ENCODE measurements at places on chromosomes 12 and 14.

DNA sequence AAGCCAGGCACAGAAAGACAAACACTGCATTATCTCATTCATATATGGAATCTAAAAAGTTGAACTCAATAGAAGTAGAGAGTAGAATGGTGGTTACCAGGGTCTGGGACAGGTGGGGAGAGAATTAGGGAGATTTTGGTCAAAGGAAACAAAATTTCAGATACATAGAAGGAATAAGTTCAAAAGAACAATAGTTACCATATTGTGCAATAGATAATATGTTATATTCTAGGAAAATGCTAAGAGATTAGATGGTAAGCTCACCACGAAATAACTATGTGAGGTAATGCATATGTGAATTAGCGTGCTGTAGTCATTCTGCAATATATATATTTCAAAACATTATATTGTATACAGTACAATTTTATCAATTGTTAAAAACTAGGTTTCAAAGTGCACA, 442.5 kb downstream of the KCNH5 start:
- no peak for DNase-seq

DNA sequence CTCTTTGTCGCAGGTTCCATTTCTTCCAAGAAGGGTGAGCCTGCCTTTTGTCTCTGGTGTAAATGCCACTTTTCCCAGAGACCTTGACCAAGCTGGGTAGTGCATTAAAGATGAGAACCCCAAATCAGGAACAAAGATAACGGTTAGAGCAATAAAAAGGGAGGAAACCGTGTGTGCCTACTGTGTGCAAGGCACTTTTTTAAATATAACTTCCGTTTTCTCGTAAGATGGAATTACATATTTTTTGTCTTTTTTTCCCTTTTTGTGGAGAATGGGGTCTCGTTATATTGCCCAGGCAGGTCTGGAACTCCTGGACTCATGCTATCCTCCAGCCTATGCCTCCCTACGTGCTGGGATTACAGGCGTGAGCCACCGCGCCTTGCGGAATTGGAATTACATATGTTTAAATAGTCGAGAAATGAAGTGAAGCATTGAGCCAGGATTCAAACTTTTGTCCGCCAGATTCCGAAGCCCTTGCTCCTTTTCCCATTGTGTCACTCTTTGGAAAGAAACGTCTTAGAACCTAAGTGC, 506 bp upstream of the NABP2 start:
- no peak for DNase-seq

GRCh38 chr14:94395888-94396574, 7.6 kb upstream of the SERPINA1 start:
- DNase-seq: no peak

DNA sequence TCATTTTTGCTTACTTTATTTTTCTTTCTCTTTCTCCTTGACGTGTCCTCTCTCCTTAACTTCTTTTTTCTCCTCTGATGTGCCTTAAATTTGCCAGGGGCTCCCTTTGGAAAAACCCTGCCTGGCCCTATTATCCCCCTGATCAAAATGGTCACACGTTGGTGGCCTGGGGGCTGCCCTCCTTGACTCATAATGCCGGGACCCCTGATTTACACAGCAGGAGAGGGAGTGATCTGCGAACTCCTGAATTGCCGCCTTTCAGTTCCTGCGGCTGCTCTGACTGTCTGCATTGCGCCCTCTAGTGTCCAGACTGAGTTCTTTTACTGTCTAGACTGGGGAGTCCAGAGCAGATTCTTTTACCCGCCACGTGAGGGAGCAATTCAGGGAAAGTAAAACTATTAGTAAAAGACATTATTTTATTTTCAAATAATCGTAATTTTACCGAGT, 44.8 kb upstream of the GZMB start:
- peak; percentile 88 for DNase-seq

- DNase-seq: no peak
Observed at GRCh38 chr12:14315501-14315900, 50.0 kb upstream of the ATF7IP start.

DNA sequence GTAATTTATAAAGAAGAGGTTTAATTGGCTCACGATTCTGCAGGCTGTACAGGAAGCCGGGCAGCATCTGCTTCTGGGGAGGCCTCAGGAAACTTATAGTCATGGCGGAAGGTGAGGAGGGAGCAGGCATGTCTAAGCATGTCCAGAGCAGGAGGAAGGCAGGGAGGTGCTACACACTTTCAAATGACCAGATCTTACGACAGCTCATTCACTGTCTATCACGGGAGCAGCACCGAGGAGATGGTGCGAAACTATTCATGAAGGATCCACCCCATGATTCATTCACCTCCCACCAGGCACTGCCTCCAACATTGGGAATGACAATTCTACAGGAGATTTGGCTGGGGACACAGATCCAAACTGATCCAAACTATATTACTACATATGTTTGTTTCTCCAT, 10.0 kb downstream of the SFSWAP start:
- no peak for DNase-seq

GRCh38 chr12:46276756-46277155, 7.9 kb upstream of the SLC38A1 start:
- no peak for DNase-seq

DNA sequence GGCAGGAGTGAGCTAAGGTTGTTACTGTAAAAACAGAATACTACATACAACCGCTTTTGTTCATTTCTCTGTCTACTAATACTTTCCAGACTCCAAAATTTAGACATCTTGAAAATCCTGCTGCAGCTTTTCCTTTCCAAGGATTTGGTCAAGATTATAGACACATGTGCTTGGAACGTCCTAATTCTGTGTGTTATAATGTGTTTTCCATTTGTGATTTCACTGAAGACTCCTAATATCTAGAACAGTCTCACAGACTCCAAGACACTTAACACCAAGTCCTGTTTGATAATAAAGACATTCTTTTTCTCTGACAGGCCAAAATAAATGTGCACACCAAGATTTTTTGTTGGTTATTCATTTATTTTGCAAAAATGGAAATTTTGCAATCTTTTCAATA, 41.8 kb upstream of the TMTC2 start:
- no peak for DNase-seq

DNA sequence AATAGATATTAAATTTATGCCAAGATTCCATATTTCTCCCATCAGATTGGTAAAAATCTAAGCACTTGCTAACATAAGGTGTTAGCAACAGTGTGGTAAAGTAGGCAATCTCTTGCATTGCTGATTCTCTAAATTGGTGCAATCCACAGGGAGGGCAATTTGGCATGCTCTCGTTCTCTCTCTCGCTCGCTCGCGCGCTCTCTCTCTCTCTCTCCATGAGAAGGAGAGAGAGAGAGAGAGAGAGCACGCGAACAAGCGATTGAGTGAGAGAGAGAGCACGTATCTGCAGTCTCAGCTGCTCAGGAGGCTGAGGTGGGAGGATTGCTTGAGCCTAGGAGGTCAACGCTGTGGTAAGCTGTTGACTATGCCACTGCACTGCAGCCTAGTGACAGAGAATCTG, 25.9 kb downstream of the PSEN1 start:
- DNase-seq: no peak

DNA sequence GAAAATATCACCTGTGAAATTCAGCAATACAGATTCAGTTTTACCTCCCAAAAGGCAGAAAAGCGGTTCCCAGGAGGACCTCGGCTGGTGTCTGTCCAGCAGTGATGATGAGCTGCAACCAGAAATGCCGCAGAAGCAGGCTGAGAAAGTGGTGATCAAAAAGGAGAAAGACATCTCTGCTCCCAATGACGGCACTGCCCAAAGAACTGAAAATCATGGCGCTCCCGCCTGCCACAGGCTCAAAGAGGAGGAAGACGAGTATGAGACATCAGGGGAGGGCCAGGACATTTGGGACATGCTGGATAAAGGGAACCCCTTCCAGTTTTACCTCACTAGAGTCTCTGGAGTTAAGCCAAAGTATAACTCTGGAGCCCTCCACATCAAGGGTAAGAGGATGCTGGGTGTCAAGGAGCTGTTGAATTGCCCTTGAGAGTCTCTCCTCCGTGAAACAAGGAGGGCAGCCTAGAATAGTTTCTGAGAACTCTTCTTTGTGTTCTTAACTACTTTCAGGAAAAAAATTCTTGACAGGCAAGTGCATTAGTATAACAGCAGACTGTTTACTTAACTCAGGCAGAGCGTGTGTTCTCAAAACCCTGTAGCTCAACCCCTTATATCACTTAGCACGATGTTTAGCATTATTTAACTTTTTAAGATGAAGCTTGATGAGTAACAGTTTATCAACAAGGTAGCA, 7.7 kb downstream of the TDP1 start:
- DNase-seq: no peak

DNA sequence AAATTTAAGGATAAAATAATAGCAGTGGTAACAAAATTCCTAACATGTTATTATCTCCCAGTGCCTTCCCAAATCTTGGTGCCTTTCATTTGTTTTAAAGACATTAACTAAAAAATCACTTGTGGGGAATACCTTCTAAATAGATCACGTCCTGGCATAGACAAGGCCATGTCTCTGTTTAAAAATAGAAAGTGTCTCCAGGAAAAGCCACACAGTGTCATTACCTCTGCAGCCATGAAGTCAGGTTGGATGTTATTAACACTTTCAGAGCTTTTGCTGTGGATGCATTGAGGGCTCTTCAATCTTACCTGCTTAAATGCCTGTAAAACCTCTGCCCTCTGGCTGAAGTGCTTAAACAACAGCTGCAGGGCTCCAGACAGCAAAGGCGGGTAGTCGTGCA, 211.1 kb downstream of the ITPR2 start:
- DNase-seq: no peak

GRCh38 chr12:124678421-124678893, 111.0 kb upstream of the NCOR2 start:
- DNase-seq: peak; percentile 55

DNA sequence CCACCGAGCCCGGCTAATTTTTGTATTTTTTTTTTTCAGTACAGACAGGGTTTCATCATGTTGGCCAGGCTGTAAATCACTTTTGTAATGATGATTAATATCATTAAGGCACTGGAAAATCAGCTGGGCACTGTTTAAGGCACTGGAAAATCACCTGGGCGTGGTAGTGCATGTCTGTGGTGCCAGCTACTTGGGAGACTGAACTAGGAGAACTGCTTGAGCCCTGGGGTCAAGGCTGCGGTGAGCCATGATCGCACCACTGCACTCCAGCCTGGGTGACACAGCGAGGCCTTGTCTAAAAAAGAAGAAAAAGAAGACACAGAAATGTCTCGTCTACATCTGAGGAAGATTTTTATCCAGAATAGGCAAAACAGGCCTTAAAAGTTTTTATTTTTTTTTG, 12.7 kb downstream of the SLC11A2 start:
- no peak for DNase-seq

DNA sequence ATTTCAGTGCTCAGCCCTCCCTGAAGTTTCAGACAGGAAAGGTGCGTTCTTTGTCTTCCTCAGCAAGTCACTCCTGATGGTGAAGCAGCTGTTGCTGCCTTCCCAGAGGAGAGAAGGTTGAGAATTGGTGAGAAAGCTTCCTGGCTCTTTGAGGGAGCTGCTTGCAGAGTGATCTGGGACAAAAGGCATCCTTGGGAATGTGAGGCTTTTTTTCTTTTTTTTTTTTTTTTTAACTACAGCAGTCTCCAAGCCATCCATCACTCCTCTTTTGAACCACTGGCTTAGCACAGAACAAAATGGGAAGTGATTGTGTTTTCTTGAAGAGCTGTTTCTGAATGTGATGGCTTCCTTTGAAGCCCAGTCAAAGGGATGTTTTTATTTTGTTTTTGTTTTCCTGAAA, 120.4 kb upstream of the LRIG3 start:
- DNase-seq: peak; percentile 24

DNA sequence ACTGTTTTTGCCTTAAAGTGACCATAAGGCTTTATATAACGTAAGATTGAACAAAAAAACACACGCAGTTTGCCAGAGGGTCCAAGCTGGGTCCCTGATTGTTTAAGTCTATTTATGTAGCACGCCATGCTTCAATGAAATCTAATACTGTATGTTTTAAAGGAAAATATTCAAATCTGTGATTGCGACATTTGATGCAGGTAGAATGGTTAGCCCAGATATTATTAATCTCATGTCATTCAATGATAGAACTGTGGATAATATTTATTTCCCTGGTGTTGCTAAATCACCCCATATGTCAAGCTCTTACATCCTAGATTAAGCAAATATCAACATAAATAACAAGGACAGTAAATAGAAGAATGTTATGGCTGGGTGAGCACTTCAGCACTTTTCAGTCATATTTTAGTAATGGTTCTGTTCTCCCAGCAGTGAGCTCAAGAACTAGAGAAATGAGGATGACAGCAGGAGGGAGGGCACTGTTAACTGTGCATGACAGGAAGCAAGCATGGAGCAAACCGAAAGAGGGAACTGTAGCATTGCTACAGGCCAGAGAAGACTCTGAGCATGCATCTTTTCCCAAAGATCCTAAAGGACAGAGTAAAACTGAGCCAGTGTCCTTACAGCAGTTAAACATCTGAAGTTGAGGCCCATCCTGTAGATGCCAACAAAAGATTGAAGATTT, 465.7 kb upstream of the MGAT4C start:
- DNase-seq: no peak

DNA sequence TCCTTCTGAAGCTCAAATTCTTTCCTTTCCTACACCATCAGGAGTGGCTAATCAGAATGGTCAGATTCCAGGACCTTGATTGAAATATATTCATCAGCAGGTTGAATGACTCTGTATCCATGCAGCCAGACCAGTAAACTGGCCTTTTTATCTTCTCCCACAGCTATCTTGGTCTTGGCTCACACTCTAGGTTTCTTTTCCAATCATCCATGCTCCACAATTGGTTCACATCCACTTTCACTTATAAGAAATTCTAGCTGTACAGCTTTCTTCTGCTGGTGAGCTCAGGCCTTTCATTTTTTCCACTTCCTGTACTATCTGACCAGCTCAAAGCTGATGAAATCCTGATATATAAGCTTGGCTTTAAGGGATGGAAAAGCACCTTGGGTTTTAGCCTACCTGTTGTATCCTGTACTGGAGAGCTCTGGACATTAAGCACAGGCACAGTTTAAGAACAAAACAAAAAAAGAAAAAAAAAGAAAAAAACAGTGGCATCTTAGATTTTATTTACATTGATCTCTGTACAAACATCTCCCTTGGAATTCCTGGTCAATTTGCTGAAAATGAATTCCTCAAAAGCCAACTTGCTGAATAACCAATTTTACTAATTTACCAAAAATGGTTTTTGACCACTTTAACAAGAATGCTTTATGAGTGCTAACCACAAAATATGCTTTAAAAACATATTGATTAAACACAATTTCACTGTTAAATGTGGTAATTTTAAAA, 91.6 kb upstream of the PAWR start:
- DNase-seq: no peak

GRCh38 chr14:79111987-79112501, 941.9 kb downstream of the NRXN3 start:
- no peak for DNase-seq

GRCh38 chr12:52202361-52203078, 10.7 kb upstream of the KRT80 start:
- DNase-seq: peak; percentile 37

DNA sequence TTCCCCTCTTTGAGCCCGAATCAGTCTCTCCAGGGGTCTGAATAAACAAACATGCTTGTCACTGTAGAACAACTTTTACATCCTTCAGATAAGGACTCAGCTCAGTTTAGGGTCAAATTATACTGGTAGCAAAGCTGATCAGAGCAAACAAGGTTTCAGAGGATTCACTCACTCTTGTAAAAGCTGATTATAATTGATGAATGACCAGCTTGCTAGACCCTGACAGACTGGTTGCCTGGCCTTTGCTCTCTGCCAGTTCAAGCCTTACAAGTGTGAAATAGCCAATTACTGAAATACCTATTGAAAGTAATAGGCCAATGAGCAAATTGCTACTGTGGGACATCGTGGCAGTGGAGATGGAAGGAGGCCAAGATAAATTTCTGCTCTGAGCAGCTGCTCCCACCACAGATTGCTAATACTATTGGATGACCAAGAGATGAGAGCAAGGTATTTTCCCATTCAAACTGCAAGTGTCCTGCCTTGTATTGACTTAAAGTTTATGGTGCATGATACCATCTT, 177.6 kb downstream of the PDZRN4 start:
- DNase-seq: no peak
